ENCODE measurements at places on chromosomes 7 and 10. TPM values are rescaled to one million over a fixed set of nuclear protein-coding genes. Genes with fewer than 3 reads are reported as not detected.

- DNase-seq = no peak
These were observed 16.0 kb upstream of the PRSS1 start for GRCh38 chr7:142733271-142733670.

DNA sequence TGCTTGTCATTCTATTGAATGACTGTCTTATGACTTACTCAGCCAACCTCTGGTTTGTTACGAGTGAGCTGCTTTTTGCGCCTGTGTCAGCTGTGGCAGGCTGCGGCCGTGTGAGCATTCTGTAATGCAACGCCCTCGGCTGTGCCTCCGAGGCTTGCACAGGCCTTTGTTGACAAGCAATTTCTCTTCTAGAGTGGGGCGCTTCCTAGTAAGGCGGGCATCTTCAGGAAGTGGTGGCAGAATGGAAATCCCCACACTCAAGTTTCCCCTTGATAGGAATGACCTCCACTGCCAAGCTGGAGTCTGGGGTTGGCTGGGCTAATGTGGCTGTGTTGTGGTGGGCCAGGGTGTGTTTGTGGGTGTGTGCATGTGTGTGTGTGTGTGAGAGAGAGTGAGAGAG lies 20.2 kb upstream of the TMEM178B start:
- DNase-seq = no peak

Gene UTF1
- not detected for total RNA-seq

GRCh38 chr10:50554376-50554994 lies 69.3 kb downstream of the SGMS1 start:
- no peak for DNase-seq

DNA sequence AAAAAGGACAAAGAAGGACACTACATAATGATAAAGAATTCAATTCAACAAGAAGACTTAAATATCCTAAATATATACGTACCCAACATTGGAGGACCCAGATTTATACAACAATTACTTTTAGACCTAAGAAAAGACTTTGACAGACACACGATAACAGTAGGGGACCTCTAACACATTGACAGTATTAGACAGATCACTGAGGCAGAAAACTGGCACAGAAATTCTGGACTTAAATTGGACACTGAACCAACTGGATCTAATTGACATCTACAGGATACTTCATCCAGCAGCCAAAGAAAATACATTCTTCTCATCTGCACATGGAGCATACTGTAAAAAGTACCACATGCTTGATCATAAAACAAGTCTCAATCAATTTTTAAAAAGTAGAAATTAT lies 103.8 kb downstream of the DGKI start:
- no peak for DNase-seq

GRCh38 chr10:132488231-132488821 lies 49.3 kb upstream of the INPP5A start:
- no peak for DNase-seq

Gene MMD2
- not detected for total RNA-seq

Gene NRG3
- 0.04 TPM for total RNA-seq

- DNase-seq = no peak
These were observed 982 bp downstream of the SFXN3 start for GRCh38 chr10:101031796-101032636.

GRCh38 chr7:80210400-80210799 lies 75.8 kb downstream of the GNAI1 start:
- DNase-seq = no peak

Gene NKX1-2
- not detected for total RNA-seq

Gene EPO
- not detected for total RNA-seq

Gene UPP1
- 38.7 TPM for total RNA-seq

GRCh38 chr7:16926283-16926682 lies 44.5 kb upstream of the AGR3 start:
- peak; percentile 7 for DNase-seq

Gene R3HCC1L
- total RNA-seq = 12.1 TPM

DNA sequence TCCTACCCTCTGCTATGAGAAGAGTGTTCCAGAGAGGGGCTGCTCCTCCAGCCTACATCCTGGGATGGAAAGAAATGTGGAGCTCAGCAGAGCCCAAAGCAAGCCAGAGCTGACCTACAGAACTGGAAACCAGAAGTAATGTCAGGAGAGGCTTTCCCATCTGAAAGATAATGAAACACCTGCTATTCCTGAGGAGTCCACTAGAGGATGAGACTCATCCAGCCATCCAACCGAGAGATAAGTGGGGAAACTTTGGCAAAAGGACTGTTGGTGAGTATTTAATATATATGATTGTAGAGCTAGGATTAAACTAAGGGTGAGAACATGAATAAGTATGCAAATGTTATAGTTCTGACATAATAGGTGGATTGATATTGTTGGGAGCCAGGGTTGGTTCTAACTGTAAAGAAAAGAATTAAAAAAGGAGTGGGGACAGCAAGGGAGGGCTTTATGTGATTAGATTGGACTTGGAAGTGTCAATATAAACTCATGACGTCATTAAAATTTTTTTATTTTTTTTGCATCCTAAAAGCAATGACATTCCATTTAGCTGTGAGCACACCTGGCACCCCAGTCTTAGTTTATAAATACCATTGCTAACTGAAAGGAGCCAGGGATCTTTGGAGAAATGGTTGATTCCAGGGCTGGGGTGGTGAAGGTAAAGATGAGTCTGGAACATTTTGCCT lies 312.8 kb upstream of the NFE2L3 start:
- no peak for DNase-seq

Gene DNAH11
- 1.3 TPM for total RNA-seq

DNA sequence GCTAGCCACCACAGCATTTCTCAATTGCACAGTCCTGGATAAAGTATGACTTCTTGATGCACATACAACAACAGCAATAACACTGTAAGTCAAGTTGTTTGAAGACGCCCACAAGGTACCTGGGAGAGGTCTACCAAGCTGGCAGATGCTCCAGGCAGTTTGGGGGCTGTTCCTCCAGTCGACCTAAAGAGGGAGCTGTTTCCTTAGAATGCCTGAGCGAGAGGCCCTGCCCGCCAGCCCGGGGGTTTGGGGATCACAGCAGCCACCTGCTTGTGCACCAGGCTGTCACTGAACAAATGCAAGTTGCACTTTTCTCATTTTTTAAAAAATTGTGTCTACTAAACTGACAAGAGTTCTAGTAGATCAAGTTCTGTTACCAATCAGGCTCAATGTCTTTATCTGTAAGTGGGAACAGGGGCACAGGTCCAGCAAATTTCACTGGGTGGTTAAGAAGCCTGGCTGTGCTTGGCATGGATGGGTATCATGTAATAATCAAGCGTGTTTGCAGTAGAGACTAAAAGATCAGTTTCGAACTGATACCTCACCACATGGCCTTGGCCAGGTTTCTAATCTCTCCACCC lies 193.8 kb upstream of the ADO start:
- no peak for DNase-seq

- no peak for DNase-seq
These were observed 191.7 kb upstream of the BET1 start for GRCh38 chr7:94195813-94196212.

- no peak for DNase-seq
These were observed 497 bp upstream of the RAB11FIP2 start for GRCh38 chr10:118047157-118047719.
